ENCODE measurements at places on chromosomes 5 and 9.

- DNase-seq = no peak
Measured at GRCh38 chr9:135480940-135481310, 1.3 kb downstream of the PPP1R26 start.

GRCh38 chr9:125894566-125894965, 147.4 kb downstream of the PBX3 start:
- DNase-seq = no peak

GRCh38 chr9:69657269-69657668, 14.9 kb downstream of the APBA1 start:
- no peak for DNase-seq

DNA sequence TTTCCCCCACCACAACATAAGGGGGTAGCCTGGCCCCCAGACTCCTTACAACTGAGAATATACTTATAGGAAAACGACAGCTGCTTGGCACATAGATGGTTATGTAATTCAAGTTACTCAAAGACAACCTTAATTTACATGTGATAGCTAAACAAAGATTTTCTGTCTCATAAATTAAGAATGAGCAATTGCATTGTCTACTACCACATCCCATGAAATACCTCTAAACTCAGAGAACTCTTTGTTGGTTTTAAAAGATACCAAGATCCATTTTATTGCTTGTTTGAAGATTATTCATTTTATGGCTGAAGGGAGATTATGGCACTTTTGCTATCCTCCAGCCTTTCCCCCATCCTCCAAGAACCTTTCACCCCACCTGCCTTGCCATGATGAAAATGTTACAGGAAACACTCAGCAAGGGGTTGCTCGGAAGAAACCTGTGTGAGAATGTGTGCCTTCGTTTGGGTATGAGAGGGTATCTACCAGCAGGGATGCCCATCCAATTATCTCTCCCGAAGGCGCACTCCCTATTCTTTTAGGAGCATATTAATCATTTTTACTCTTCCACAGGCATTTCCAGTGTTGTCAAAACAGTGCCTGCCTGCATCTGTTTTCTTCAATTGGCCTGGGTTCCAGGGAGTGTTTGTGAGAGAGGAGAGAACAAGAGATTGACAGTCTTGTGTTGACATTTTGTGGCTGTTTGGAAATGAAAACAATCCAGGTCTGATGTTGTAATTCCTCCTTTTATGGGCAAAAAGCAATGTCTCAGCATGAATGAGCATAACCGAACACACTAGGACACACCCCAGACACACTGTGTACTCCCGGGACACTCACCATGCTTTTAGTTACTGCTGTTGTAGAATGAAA, 208.0 kb upstream of the ANKRD55 start:
- no peak for DNase-seq

GRCh38 chr5:145858959-145859358, 13.9 kb downstream of the GRXCR2 start:
- DNase-seq = no peak

DNA sequence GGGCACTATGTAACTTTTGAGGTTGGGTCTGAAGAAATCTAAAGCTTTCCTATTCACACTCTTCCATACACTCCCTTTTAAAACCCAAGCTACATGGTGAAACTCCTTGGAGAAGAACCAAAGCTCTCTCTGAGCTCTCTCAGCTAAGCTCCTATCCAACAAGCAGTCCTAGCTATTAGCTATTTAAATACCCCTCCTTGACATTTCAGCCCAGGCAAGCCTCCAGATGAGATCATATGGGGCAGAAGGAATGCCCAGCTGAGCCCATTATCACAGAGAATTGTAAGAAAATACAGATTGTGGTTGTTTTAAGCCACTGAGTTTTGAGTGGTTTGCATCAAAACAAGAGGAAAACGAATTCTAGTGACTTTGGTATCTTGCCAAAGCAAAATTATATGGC, 15.2 kb downstream of the HSPB3 start:
- DNase-seq = no peak

- no peak for DNase-seq
Measured at GRCh38 chr5:121841892-121842291, 9.8 kb upstream of the FTMT start.

- DNase-seq = peak; percentile 73
Measured at GRCh38 chr5:672329-673160, 20.6 kb downstream of the TPPP start.

GRCh38 chr5:150515446-150515845, 7.5 kb downstream of the NDST1 start:
- no peak for DNase-seq

DNA sequence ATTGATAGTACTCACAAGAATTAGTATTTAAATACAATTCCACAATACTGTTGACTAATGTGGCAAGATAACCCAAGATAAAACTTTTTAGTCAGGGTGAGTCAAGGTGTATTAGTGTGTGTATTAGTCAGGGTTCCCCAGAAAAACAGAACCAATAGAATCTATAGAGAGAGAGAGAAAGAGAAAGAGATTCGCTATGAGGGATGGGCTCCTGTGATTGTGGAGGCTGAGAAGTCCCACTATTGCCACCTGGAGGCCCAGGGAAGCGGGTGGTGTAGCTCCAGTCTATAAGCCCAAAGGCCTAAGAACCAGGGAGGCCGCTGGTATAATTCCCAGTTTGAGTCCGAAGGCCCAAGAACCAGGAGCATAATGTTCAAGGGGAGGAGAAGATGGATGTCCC, 10.0 kb upstream of the SHISAL2B start:
- peak; percentile 21 for DNase-seq

- DNase-seq = no peak
Measured at GRCh38 chr5:171628633-171628974, 157.0 kb upstream of the SMIM23 start.

DNA sequence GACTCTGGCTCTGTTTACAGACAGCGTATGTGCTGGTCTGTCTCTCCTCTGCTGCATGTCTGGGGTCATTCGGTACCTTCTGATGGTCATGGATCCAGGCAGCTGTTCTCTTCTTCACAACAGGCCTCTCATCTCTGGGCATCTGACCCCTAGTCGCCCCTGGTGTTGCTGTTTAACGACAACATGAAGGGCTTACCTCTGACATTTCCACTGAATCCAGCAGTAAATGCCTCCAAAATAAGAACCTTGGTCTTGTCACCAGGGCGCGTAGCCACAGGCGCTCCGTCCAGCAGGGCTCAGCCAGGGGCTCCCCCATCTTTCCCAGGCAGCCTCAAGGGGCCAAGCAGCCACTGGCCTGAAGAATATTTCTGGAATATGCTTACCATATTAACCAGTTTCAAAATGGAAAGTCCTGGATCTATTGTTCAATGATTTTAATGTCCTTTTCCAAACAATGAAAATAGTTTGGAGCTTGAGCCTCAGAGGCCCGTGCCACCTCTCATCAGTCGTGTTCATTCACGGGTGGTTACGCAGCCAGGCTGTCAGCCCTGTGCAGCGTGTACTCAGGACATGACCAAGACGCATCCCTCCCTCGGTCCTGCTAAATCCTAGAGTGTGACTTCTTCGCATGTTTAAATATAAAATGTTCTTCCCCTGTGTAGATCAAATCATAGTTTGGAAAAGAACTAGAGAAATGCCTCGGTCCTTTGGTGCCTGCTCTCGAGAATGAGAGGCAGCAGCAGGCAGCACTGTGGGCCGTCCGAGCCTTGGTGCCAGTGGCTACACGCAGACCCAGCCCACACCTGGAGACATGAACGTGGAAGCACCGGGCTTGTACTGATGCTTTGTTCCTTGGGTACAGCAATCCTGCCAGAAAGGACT, 30.1 kb upstream of the LRRC14B start:
- DNase-seq = no peak

GRCh38 chr9:2144619-2145018, 129.5 kb downstream of the SMARCA2 start:
- DNase-seq = no peak

DNA sequence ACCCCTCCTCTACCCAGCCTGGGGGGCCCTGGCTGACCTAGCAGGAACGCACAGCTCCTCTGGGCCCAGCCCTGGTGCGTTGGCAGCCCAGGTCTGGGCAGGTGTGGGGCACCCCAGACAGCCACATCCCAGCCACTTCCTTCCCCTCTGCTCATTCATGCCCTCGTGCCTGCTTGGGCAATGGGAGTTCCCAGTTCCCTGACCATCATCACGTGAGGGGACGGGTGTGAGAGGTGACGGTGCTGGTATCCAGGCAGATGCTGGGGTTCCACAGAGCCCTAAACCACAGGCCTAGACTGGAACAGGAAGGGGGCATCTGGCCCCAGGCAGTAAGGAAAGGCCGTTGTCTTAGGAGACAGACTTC, 8.4 kb downstream of the RALGDS start:
- DNase-seq = peak; percentile 72

- DNase-seq = no peak
Measured at GRCh38 chr9:104817437-104817836, 53.5 kb downstream of the NIPSNAP3B start.

DNA sequence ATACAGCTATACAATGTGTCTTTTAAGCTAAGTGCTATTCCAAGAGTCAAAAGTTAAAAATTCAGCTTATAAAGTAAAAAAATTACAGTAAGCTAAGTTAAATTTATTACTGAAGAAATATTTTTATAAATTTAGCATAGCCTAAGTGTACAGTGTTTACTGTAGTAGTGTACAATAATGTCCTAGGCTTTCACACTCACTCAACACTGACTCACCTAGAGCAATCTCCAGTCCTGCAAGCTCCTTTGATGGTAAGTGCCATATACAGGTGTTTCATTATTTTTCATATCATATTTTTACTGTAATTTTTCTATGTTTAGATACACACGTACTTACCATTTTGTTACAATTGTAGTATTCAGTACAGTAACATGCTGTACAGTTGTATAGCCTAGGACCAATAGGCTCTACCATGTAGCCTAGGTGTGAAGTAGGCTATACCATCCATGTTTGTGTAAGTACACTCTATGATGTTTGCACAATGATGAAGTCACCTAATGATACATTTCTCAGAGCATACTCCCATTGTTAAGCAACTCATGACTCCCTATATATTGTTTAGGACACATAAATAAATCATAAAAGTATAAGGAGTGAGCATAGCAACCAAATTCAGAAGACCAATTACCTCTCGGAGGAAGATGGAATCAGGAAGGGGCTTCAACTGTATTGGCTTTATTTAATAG, 165.1 kb upstream of the SLC30A5 start:
- no peak for DNase-seq
